ENCODE measurements at places on chromosomes 12 and 14.

- no peak for DNase-seq
Measured at GRCh38 chr14:93950948-93951634, 23.9 kb downstream of the FAM181A start.

DNA sequence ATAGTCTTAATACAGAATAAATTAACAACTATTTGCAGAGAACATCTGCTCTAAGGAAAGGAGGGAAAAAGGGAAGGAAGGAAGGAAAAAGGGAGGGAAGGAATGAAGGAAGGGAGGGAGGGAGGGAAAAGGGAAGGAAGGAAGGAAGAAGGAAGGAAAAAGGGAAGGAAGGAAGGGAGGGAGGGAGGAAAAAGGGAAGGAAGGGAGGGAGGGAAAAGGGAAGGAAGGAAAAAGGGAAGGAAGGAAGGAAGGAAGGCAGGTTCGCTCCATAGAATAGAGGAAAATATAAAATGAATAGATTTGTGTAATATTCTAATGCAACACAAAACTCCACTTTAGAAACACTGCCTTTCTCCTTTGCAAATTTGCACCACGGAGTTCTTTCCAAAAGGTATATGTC is 16.6 kb downstream of the KICS2 start:
- DNase-seq: no peak

DNA sequence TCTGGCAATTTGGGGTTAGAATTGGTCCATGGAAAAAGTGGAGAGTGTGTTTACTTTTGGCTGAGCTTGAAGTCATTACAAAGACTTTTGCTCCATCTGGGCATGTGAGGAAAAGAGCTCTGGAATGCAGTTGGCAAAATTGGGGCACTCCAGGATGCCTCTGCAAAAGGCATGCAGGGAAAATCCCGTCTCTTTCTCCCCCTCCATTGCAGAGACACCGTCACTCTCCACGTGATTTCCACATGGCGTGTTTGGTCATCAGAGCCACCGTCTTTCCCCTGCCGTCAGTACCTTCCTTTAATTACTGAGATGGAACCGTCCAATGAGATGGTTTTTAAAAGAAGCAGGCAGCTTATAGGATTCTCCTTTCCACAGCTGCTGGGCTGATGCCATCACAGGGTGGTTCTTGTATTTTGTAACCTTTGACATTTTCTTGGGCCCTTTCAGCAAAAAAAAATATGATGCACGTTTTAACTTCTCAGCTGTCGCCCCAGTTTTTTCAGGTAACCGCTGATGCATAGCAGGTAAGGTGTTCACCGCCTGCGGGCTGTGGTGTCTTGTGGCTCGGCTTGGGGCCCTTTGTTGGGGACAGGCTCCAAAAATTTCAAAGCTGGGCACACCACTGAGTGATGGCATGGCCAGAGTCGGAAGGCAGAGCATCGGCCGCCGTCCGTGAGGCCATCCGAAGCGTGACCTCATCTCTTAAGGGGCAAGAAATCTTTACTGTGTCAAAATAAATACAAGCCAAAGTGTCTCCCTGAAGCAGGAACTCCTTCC is 68.4 kb downstream of the CACNA1C start:
- DNase-seq: no peak

- DNase-seq: no peak
Measured at GRCh38 chr14:64510825-64511671, 6.5 kb downstream of the ZBTB1 start.

DNA sequence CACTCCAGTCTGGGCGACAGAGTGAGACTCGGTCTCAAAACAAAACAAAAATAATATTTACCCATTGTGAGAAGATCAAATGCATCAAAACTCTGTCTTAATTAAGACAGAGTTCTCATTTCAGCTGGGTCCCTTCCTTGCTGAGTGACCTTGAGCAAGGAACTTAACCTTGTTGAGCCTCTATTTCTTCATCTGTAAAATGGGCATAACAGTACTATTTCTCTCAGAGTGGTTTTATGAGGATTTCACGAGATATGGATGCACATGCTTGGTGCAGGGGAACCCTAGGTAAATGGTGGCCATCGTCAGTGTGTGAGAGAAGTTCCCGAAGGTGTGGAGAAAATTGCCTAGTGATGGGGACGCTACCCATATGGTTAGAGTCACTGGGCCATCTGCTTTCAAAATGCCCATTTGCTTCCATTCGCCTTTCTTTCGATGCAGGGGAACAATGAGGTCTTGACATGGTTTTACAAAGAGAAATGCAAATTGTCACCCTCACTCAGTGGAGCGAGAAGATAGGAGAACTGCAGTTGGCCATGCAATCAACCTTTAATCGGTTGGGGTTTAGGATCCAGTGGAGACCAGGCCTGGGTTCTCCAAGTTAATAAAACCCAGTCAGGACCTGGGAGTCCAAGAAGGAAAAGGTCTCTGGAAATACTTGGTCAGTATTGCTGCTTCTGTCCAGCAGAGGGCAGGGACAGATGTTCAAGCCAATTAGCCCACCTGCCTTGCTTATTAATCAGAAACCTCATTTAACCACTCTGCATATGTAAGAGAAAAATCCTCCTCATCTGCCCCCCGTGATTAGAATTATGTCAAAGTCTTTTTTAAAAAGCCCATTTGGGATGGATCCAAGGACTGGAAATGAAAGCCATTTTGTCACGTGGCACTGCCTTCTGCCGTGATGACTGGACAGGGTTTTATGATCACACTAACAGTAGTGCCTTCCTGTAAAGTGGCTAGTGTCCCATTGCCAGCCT is 37.2 kb downstream of the CFAP251 start:
- DNase-seq: no peak

GRCh38 chr14:25908277-25909044 is 689.4 kb downstream of the NOVA1 start:
- no peak for DNase-seq

GRCh38 chr14:96844857-96845570 is 47.8 kb downstream of the VRK1 start:
- DNase-seq: no peak

DNA sequence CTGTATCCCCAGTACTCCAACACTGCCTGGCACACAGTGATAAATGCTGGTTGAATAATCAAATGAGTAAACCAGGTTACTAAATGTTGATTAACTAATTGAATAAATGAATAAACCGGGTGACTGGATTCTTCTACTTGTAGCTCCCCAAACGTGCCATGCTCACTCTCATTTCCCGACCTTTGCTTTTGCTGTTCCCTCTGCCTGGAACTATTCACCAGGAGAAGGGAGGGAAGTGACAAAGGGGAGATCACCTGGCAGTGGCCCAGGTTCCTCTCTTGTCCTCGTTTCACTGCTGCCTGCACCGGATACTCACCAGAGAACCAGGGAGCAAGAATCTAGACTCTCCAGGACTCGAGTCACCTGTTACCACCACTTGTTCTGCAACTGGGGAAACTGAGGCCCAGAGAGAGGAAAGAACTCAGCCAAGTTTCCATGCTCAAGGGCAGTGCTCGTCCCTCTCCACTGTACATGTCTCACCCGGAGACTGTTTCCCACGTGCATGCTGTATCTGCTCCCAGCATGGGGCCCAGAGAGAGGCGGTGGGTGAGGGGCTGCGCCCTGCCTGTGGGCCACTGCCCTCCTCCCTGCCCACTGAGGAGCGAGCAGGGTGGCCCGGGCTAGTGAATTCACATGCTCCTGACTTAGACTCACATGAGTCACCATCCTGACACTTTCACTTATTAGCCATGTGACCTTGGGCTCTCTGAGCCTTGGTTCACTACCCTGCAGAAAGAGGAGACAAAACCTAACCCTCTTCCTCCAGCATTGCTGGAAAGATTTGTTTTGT is 17.7 kb upstream of the POP5 start:
- peak; percentile 65 for DNase-seq

DNA sequence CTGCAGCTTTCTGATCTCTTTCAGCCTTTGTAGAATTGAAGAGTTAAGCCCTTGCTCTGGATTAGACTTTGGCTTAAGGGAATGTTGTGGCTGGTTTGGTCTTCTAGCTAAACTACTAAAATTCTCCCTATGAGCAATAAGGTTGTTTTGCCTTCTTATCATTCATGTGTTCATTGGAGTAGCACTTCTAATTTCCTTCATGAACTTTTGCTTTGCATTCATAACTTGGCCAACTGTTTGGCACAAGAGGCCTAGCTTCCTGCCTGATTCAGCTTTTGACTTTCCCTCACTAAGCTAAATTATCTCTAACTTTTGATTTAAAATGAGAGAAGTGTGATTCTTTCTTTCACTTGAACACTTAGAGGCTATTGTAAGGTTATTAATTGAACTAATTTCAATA is 384.3 kb downstream of the RAD51B start:
- no peak for DNase-seq

DNA sequence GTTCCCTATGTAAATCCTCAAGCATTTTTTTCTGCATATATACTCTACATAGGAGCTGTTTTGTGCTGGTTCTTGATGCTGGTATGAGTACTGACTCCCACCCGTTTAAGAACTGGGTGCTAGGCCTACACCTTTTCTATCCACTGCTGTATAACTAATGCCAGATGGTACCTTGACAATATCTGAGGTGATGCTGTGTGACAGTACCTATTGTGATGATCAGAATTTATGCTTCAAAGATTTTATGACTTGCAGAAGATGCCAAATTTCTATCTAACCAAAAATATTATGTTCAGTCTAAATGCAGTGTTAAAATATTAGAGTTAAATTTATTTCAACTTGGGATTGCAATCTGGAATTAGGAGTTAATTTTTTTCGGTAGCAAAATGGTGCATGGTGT is 272.3 kb upstream of the NOVA1 start:
- DNase-seq: no peak

- no peak for DNase-seq
Measured at GRCh38 chr12:1171657-1172408, 180.8 kb downstream of the ERC1 start.

GRCh38 chr12:122908915-122909314 is 13.0 kb upstream of the VPS37B start:
- no peak for DNase-seq

DNA sequence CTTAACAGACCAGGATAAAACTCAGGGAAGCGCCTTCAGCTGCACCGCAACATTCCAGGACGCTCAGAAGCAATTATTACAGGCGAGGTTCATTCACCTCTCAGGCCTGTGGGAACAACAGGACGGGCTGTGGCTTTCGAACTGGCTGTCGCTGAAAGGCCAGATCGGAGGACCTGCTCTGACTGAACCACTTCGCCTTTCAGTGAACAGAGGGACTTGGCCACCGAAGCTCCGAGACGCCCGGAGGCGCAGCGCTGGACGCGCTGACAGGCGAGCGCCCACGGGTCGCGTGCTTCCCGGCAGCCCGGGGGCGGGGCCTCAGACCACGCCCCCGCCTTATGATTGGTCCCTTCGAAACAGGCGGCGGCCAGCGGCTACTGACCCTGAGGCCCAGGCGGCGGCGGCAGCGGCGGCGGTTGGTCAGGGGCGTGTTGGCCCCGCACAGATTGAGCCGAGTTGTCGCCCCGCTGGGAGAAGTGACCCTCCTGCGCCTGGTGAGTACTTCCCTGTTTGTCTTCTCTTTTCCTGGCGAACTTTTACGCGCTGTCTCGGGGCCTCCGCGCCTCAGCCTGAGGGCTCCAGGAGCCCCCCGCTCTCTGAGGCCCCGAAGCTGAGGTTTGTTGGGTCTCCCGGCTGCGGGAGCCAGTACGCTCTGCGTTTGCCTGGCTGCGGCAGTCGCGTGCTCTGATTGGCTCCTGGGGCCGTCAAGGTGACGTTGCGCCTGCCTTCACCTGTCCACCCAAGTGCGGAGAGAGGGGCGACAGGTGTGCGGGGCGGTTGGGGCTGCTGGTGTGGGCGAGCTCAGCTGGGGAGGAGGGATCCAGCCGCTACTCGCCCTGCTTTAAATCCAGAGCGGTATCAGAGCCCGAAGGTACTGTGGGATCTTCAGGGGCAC is at the start of gene GAS2L3:
TSS of gene GAS2L3 (plus strand) at position 393 of the 895 bp plus-strand sequence. CDS start 21,221 bp downstream, outside the sequence.
- DNase-seq: peak; percentile 82

GRCh38 chr12:40033242-40033630 is 72.6 kb downstream of the SLC2A13 start:
- DNase-seq: no peak

DNA sequence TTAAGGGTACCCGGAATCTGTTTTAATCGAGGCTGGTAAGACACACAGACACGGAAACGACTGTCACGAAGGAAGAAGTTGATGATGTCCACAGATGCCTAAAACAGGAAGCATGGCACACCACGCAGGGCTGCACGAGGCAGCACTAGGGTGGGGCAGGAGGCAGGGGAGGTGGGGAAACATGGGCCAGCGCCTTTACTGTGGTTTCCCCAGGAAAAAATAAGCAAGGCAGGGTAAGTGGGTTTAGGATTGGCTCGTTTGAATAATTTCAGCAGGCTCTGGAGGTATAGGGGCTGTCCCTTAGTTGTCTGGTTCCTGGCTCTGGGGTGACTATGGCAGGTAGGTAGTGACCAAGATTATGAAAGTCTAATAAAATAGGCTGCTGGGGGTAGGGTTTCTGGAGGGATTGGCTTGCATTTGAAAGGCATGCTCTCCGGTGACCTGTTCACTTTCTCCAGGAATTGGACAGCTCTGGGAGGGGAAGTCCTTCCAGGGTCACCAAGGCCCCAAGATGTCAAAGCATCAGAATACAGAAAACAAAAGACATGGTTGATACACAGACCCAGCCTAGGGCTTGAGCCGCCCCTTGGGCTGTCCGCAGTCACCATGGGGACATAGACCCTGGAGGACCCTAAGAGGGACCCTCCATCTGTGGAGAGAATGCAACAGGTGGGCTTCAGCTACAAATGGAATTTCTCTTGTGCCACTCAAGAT is 35.3 kb downstream of the MAP1LC3B2 start:
- DNase-seq: no peak

- DNase-seq: peak; percentile 67
Measured at GRCh38 chr14:77303417-77304156, 17.1 kb downstream of the POMT2 start.

DNA sequence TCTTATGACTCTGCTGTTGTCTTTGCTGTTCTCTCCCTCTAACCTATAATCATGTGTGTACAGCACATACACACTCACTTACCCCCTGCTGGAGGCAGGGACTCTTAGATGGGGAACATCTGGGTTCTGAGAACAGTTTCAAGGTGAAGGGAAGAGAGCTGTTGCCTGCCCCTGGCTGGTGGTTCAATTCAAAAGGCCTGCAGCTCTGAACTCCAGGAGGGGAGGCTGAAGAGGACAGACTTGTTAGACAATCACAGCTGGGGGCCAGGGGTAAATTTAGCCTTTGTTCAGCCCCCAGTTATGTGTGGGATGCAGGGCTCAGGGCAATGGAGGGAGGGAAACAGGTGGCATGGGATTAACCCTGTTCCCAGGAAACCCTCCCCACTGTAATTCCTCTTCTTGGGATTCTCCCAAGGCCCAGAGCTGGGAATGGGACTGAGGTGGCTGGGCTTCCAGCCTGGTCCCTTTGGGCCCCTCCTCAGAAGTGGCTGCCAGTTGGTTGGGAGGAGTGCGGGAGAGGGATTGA is 1.9 kb downstream of the MYL6B start:
- no peak for DNase-seq

GRCh38 chr12:25785134-25785533 is 173.3 kb upstream of the RASSF8 start:
- no peak for DNase-seq

DNA sequence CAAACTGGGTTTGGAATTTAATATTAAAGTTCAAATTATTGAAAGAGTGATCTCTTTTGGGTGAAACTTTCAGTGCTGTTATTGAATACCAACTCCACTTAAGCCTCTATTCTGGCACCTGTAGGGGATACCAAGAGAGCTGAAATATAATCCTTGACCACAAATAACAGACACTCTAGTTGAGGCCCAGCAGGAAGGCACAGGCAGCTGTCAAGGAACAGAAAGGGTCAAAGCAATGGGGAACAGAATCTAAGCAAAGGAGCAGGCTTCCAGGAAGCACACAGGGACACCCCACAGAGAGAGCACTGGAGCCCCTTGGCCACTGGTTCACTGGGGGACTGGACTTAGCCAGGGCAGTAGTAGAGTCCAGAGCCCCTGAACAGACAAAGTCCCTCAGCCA is 120.9 kb upstream of the SFSWAP start:
- DNase-seq: no peak

- DNase-seq: peak; percentile 98
Measured at GRCh38 chr12:57546438-57547287, at the start of gene DCTN2. Gene DCTN2, minus strand, starts transcription at chr12:57547192. Its CDS starts 129 bp downstream, at chr12:57547063.
